Upper lobe of left lung (tissue), 6 donors: ENCODE measurements at places on chromosomes 5 and 9. TPM values are rescaled to one million over a fixed set of nuclear protein-coding genes. Genes with fewer than 3 reads are reported as not detected.

DNA sequence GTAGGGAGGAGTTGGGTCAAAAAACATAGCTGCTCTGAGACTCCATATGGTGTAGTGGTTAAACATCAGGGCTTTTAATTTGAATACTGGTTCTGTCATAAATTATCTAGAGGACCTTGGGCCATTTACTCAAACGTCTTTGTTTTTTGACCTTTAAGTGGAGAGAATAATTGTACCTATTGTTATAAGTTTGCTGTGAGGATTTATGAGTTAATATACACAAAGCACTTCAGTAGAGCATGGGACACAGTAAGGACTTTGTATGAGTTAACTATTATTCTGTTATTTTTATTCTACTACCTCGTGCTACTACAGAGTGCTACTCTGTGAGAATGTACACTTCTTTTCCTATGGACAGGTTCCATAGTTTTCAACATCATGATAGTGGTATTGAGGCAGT lies 123.7 kb upstream of the TNC start:
- no peak for DNase-seq
- H3K27ac ChIP-seq = no peak overlapping the region
- no peaks in the 10 kb centered on the region for H3K36me3 ChIP-seq
- H3K27me3 ChIP-seq = no peaks in the 10 kb centered on the region

- H3K4me1 ChIP-seq = peaks cover 7% of the 10 kb centered on the region
- no peak overlapping the region for H3K27ac ChIP-seq
- no peak overlapping the region for H3K4me3 ChIP-seq
- peaks cover 5% of the 10 kb centered on the region for H3K36me3 ChIP-seq
- no peak for DNase-seq
Measured at GRCh38 chr9:129879103-129879699, 43.9 kb downstream of the USP20 start.

- H3K36me3 ChIP-seq = no peaks in the 10 kb centered on the region
- H3K4me1 ChIP-seq = no peaks in the 10 kb centered on the region
- no peak overlapping the region for H3K27ac ChIP-seq
- no peaks in the 10 kb centered on the region for H3K27me3 ChIP-seq
- DNase-seq = no peak
Measured at GRCh38 chr9:22307013-22307711, 139.5 kb upstream of the DMRTA1 start.

OBP2B gene
- not detected for total RNA-seq

- no peak for DNase-seq
- H3K36me3 ChIP-seq = no peaks in the 10 kb centered on the region
- no peaks in the 10 kb centered on the region for H3K4me1 ChIP-seq
- no peak overlapping the region for H3K4me3 ChIP-seq
Measured at GRCh38 chr5:103669615-103670014, 107.0 kb upstream of the NUDT12 start.

GRCh38 chr9:97445119-97445701 lies 33.3 kb downstream of the TDRD7 start:
- no peak overlapping the region for H3K27ac ChIP-seq
- no peaks in the 10 kb centered on the region for H3K27me3 ChIP-seq
- no peak for DNase-seq
- H3K4me1 ChIP-seq = no peaks in the 10 kb centered on the region
- H3K4me3 ChIP-seq = no peak overlapping the region
- H3K36me3 ChIP-seq = peaks cover 27% of the 10 kb centered on the region

- H3K36me3 ChIP-seq = no peaks in the 10 kb centered on the region
- H3K4me3 ChIP-seq = no peak overlapping the region
- H3K27ac ChIP-seq = no peak overlapping the region
- H3K4me1 ChIP-seq = no peaks in the 10 kb centered on the region
Measured at GRCh38 chr9:120807607-120808379, 14.6 kb upstream of the FBXW2 start.

DNA sequence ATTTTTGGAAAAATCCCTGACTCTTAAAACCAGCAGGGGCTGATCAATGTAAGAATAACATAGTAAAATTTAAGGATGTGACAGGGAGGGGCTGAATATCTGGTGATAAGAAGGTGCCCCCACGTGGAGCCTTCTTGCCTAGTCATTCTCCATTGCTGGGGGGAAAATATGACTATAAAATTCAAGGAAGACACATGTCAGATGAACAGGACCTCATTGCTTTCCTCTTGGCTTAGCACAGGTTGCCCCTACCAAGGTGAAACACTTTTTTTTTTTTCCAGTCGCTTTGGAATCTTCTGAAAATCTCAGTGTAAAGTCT lies 310.9 kb downstream of the EFNA5 start:
- no peak overlapping the region for H3K4me3 ChIP-seq
- DNase-seq = no peak
- no peaks in the 10 kb centered on the region for H3K36me3 ChIP-seq
- no peaks in the 10 kb centered on the region for H3K4me1 ChIP-seq
- H3K27ac ChIP-seq = no peak overlapping the region
- H3K27me3 ChIP-seq = no peaks in the 10 kb centered on the region

DNA sequence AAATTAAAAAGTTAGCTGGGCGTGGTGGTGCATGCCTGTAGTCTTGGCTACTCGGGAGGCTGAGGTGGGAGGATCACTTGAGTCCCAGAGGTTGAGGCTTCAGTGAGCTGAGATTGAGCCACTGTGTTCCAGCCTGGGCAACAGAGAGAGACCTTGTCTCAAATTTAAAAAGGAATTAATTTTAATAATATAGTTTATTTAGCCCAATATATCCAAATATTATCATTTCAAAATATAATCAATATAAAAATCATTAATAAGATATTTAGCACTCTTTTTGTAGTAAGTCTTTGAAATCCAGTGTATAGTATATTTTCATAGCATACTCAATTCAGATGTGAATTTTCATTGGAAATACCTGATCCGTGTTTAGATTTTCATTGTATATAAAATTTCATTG lies 43.2 kb upstream of the ORM1 start:
- H3K4me3 ChIP-seq = no peak overlapping the region
- H3K27ac ChIP-seq = no peak overlapping the region
- no peaks in the 10 kb centered on the region for H3K27me3 ChIP-seq
- DNase-seq = no peak
- no peaks in the 10 kb centered on the region for H3K4me1 ChIP-seq

DNA sequence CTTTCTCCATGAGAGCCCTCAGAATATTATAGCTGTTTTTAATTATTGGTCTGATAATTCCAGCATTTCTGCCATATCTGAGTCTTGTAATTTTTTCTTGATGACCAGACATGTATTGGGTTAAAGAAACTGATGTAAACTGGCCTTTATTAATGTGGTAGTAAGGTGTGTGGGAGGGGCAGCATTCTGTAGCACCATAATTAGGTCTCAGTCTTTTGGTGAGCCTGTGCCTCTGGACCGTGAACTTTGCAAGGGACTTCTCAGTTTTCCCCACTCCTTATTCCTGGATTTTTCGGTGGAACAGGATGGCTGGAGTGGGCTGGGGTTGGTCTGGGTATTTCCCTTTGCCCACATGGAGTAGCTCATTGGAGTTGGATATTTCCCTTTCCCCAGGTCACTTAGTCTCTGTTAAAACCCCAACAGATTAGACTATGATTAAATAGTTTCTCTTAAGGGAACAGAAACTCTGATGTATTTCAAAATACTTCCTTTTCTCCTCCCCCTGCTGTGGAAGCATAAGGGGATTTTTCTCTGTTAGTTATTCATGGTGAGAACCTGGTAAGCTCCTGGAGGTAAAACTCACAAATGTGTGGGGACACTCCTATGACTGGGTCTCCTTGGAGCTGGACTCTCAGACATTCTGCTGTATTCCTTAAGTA lies 52.4 kb downstream of the FSD1L start:
- no peaks in the 10 kb centered on the region for H3K36me3 ChIP-seq
- H3K27me3 ChIP-seq = no peaks in the 10 kb centered on the region
- no peak for DNase-seq
- H3K27ac ChIP-seq = no peak overlapping the region
- H3K4me3 ChIP-seq = no peak overlapping the region

- no peak overlapping the region for H3K4me3 ChIP-seq
- no peaks in the 10 kb centered on the region for H3K27me3 ChIP-seq
- H3K36me3 ChIP-seq = no peaks in the 10 kb centered on the region
- DNase-seq = no peak
Measured at GRCh38 chr5:80048084-80048780, 13.1 kb downstream of the THBS4 start.

DNA sequence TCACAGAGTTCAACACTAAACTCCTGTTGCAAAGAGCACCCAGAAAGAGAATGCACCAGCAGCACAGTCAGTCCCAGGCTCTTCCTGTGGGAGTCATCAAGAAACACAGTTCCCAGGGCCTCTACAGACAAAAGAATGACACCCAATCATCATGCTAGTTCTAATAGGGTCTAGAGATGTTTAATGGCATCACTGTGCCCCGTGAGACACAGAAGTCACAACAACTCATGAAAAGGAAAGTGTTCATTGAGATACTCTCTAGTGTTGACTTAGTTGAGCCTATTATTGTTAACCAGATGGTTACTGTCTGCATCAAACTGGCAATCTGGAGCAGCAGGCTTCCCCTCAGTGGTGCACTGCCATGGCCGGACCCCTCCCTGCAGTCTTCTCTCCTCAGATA lies 1.6 kb downstream of the KLHL3 start:
- H3K4me3 ChIP-seq = peak overlapping the region; percentile 48
- H3K27me3 ChIP-seq = no peaks in the 10 kb centered on the region
- H3K36me3 ChIP-seq = no peaks in the 10 kb centered on the region
- no peak overlapping the region for H3K27ac ChIP-seq
- H3K4me1 ChIP-seq = peaks cover 26% of the 10 kb centered on the region

SCAI gene
- 20.4 TPM for total RNA-seq

GABRB2 gene
- total RNA-seq = 0.63 TPM

- DNase-seq = no peak
- no peaks in the 10 kb centered on the region for H3K27me3 ChIP-seq
- no peak overlapping the region for H3K27ac ChIP-seq
- H3K4me1 ChIP-seq = no peaks in the 10 kb centered on the region
- H3K4me3 ChIP-seq = no peak overlapping the region
Measured at GRCh38 chr9:17782430-17783149, 203.7 kb downstream of the SH3GL2 start.

SHOC1 gene
- total RNA-seq = not detected

GRCh38 chr5:157172403-157172802 lies 6.3 kb upstream of the GARIN3 start:
- H3K4me3 ChIP-seq = no peak overlapping the region
- DNase-seq = peak; percentile 21
- H3K27ac ChIP-seq = no peak overlapping the region
- H3K36me3 ChIP-seq = no peaks in the 10 kb centered on the region
- no peaks in the 10 kb centered on the region for H3K4me1 ChIP-seq
- no peaks in the 10 kb centered on the region for H3K27me3 ChIP-seq

WDR38 gene
- not detected for total RNA-seq

GRCh38 chr9:78919701-78920100 lies 622.8 kb downstream of the PSAT1 start:
- H3K36me3 ChIP-seq = no peaks in the 10 kb centered on the region
- H3K27me3 ChIP-seq = no peaks in the 10 kb centered on the region
- H3K4me3 ChIP-seq = no peak overlapping the region
- DNase-seq = no peak
- no peak overlapping the region for H3K27ac ChIP-seq
- no peaks in the 10 kb centered on the region for H3K4me1 ChIP-seq

GRCh38 chr5:93607367-93608258 lies 24.6 kb downstream of the NR2F1 start:
- DNase-seq = no peak
- peaks cover 8% of the 10 kb centered on the region for H3K4me1 ChIP-seq
- H3K36me3 ChIP-seq = no peaks in the 10 kb centered on the region
- peak overlapping the region; percentile 19 for H3K27ac ChIP-seq
- H3K4me3 ChIP-seq = peak overlapping the region; percentile 13
- peaks cover 63% of the 10 kb centered on the region for H3K27me3 ChIP-seq

- no peak overlapping the region for H3K4me3 ChIP-seq
- no peaks in the 10 kb centered on the region for H3K27me3 ChIP-seq
- no peaks in the 10 kb centered on the region for H3K4me1 ChIP-seq
Measured at GRCh38 chr9:81156381-81156780, 533.0 kb downstream of the TLE1 start.

PAPPA gene
- total RNA-seq = 2.9 TPM

DNA sequence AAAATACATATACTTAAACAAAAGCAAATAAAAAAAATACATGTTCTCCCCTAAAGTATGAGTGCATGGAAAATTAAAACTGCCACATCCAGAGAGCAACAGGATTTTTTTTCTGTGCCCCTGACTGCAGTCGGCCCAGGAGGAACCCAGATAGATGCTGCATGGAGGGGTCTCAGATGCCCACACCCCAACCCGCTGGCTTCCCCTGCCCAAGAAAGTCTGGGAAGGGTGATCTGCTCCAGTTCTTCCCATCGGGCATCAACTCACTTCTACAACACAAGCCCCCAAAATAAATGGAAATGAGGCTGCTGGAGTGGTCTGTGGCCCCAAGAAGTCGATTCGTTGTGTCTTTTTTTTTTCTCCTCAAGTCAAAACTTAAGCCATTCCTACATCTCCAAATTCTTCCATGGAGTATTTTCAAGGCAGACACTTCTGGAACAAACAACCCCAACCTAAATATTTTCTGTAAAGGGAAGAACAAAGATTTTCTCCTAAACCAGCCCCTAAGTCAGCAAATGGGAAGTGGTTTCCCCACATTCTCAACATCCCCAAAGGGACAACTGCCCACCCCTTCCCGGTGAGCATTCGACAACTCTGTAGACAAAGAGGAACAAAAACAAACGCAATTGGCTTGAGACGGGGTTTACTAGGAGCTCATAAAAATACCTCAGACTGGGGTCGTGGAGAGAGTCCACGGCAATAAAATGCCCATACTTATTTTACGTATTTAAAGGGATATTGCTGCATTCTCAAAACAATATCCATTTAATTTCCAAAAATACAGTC lies 46.7 kb downstream of the ROR2 start:
- peaks cover 6% of the 10 kb centered on the region for H3K4me1 ChIP-seq
- H3K4me3 ChIP-seq = no peak overlapping the region
- no peak overlapping the region for H3K27ac ChIP-seq
- H3K27me3 ChIP-seq = no peaks in the 10 kb centered on the region
- no peaks in the 10 kb centered on the region for H3K36me3 ChIP-seq
- DNase-seq = no peak

DNA sequence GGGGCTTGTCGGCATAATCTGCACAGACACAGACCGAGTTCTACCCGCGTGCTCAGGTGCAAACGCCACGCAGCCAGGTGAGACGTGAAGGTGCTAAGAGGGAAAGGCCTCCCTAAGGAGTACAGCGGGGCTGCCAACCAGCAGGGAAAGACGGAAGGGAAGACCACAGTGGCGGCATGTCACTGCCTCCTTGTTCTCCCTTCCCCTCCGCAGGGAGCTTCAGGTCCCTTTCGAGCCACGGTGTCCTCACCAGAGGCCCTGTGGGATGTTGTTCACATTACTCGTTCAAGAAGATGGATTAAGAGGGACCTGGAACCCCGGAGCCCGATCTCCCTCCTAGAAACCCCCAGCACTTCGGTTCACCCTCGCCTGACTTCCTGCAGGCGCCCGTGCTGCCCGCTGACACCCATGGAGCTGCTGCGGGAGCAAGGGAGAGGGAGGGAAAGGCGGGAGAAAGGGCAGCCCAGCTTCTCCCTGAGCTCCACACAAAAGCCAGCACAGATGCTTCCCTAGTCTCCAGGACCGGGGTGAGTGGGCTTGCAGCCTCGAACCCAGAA lies 686 bp downstream of the BRD9 start:
- peaks cover 32% of the 10 kb centered on the region for H3K36me3 ChIP-seq
- no peaks in the 10 kb centered on the region for H3K27me3 ChIP-seq
- H3K4me3 ChIP-seq = peak overlapping the region; percentile 29
